CD4-positive, CD25-positive, alpha-beta regulatory T cell (primary cell): ENCODE measurements at places on chromosomes 2 and 18.

GRCh38 chr2:166901336-166901735 lies 13.1 kb downstream of the XIRP2 start:
- no peak for DNase-seq

- no peak for DNase-seq
These were observed 84.2 kb upstream of the FAM136A start for GRCh38 chr2:70385966-70386595.

DNA sequence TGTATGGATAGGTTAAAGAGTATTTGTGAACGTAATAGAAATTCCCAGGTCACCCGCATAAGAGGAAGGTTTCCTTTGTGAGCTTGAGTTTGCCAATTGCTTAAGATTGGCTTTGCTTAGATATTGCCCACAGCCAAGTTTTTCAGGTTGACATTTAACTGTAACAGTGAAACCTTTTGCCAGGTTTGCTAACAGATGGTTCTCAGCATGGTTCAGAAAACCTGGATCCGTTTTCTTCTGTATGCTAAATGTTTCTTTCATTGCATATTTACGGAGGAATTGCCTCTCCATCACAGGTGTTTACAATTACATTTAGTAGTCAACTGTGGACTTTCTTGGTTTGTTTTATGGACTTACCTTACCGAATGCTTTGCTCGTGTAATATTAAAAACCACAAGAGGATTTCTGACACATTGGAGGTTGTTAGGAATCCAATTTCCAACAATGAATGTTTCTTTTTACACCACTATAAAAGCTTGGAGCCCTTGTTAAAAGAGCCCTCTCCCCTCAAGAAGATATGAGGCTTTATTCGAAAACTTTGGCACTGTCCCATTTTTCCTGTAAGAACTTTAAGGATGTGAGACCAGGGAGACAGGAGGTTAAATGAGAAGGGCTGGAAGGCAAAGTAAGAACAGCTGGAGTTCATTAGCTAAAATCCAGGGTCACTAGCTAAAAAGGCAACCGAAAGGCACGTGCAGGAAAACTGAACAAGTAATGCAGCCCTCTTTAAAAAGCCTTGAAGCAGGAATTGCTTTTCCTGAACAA lies 7.8 kb downstream of the CDK15 start:
- no peak for DNase-seq

DNA sequence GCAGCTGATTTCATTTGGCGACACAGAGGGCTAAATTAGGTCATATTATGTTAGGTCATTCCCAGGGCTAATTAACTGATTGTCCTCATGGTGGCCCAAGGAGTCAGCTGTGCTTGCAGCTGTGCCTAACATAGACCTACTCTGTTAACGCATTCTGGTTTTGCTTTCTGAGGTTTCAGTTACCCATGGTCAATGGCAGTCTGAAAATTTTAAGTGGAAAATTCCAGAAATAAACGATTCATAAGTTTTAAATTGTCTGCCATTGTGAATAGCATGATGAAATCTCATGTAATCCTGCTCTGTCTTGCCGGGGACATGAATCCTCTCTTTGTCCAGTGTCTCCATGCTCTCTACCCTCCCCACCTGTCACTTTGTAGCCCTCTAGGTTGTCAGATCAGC lies 168.7 kb downstream of the KCNS3 start:
- DNase-seq, result no peak

DNA sequence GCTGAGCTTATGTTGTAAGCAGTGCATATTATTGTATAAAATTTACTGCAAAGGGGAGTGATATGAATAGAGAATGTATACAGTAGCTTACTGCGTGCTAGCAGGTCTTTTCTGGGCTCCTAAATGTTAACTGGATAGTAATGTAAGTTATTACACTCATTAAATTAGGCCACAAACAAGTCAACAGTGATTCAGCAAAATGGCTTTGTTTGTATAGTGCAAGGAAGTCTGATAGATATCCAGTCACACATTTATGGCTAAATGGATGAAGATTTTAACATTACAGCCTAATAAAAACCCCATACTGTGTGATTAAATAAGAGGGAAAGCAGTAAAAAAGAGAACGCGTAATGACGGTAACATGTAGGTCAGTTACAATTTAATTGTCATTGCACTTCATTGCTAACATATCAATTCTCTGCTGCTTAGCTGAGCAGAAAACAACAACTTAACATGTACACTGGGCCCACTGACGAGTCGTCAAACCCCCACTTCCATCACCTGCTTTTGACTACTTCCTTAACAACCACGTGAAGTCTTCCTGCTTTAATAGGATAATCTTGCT lies 665.0 kb upstream of the FANCL start:
- DNase-seq, result no peak

- no peak for DNase-seq
These were observed 167.9 kb downstream of the TMEM182 start for GRCh38 chr2:102929721-102930120.

GRCh38 chr2:67503066-67503795 lies 106.1 kb downstream of the ETAA1 start:
- DNase-seq, result no peak
